Stimulated activated CD8-positive, alpha-beta memory T cell treated with anti-CD3 and anti-CD28 coated beads, Interleukin-7, amount 100 ng/mL, for 48 hours (primary cell): ENCODE measurements at places on chromosomes 12 and 14.
A peak's percentile ranks its signal among the peaks of the same experiment; 100 is the strongest.

GRCh38 chr12:107196681-107197080, 103.3 kb upstream of the CRY1 start:
- DNase-seq, result no peak

DNA sequence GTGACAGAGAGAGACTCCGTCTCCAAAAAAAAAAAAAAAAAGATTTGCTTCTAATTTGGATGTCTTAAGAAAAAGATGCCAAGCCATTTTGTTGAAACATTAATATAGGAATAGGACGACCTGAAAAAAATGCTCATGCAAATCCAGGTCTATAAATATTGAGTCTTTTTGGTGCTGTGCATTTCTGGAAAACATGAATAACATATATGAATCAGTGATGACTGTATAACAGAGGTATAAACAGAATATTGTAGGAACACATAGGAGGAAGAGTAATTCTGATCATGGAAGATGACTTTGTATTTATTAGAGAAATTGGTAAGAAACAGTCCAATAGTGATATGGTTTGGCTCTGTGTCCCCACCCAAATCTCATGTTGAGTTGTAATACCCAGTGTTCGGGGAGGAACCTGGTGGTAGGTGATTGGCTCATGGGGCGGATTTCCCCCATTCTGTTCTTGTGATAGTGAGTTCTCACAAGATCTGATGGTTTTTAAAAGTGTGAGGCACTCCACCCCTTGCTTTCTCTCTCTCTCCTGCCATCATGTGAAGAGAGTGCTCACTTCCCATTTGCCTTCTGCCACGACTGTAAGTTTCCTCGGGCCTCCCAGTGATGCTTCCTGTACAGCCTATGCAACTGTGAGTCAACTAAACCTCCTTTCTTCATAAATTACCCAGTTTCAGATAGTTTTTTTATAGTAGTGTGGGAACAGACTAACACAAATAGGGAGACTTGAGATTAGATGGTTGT, 3.0 kb upstream of the SRSF5 start:
- DNase-seq, result peak; percentile 20

DNA sequence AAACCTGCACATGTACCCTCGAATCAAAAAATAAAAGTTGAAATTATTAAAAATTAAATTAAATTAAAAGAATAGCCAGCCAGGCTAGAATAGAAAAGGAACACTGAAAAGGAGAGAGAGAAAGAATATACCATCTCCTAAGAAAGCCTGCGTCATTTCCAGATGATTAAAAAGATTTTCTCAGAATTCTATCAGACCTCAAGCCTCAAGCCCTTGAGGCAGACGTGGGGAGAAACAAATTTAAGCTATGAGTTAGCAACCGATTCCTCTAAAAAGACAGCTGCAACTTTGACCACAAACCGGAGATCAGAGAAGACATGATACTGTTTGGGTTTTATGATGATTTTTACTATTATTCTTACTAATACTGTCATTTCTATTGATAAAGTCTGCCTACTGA, 138.3 kb downstream of the KSR2 start:
- DNase-seq, result no peak

DNA sequence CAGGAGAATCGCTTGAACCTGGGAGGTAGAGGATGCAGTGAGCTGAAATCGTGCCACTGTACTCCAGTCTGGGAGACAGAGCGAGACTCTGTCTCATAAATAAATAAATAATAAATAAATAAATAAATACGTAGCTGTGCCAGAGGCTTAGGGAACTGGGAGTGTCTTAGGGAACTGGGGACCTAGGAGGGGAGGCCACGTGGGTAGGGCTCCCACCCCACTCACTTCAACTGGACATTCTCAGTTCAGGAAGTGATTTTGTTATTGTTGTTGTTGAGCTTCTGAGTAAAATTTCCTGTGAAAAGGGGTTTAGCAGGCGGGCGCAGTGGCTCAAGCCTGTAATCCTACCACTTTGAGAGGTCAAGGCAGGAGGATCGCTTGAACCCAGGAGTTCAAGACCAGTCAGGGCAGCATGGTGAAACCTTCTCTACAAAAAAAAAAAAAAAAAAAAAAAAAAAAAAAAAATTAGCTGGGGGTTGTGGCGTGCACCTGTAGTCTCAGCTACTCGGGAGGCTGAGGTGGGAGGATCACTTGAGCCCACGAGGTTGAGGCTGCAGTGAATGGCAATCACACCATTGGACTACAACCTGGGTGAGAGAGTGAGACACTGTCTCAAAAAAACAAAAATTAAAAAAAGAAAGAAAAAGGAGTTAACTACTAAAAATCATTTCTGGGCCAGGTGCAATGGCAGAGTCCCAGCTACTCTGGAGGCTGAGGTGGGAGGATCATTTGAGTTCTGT, 19.0 kb upstream of the ANKRD9 start:
- no peak for DNase-seq

DNA sequence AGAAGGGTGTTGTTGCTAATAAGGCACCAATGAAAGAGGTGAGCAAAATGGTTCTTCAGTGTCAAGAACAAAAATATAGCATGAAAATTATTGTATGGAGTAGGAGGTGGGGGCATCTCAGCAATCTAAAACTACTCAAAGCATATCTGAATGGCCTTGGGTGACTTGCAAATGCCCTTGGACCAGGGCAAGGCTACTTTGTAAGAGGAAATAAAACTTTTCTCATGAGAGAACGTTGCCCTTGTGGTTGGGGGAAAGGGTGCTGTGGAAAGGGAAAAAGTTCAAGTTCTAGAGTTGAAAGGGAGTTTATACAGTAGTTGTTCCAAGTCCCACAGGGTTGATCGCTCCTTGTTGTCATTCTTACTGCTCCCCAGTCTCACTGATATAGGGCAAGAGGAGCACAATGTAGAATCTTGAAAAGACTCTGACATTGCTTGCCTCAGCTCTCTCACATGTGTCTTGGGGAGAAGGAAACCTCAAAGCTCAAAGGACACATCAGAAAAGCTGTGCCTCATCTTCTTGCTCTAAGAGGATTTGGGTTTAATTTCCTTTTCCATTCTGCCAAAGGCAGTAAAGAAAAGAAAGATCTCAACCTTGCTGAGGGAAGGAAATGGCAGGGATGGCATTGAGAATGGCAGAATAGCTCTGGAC, 270.5 kb downstream of the DUSP6 start:
- no peak for DNase-seq

DNA sequence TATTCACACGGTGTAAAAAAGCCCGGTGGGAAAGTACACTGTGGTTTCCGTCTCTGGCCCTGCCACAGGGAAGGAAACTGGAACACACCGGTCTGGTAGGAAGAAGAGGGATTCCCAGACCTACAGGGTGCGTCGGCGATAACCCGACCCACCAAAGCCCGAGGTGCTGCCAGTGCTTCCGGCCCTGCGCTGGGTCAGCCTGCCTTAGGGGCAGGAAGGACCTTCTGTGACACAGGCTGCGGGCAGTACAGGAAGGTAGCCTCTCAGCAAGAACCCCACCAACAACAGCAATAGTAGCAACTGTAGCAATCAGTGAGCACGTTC, 169.5 kb upstream of the FKBP4 start:
- DNase-seq, result no peak
